ENCODE measurements at places on chromosomes 4 and X.
A peak's percentile ranks its signal among the peaks of the same experiment; 100 is the strongest.

DNA sequence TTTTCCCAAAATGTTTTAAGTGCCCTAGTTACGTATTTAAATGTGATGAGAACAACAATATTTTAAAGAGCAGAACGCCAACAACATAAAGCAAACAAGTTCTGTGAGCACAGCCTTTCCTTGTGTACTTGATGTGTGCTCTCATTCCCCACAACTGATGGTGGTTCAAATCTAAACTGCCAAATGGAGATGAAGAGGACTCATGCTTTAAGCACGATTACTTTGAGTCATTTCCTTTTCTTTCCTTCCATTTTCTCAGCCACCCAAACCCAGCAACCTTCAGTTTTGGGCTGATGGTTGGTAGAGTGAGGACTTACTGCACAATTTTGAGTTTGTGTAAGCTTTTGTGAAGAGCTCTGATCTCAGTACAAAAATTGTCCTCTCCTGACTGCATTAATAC lies 1.7 kb downstream of the NSD2 start:
- DNase-seq: peak; percentile 19

DNA sequence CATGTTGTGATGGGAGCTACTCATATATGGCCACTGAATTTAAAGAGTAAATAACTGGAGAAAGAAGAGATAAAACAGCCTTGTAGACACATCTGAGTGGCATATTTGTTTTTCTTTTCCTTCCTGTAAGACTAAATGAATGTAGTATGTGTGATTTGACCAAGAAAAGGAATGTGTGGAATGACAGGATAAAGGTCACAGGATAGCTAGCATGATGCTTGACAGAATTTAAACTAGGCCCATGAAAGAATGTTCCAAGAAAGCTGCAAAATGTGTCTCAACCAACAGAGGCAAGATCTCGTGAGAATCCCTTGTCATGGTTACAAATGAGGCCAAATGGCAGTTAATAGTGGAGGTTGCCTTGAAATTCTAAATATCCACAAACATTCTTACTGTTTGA lies 137.0 kb downstream of the KCNIP4 start:
- no peak for DNase-seq

GRCh38 chr4:152246659-152247058 lies 289.2 kb downstream of the FBXW7 start:
- no peak for DNase-seq

GRCh38 chr4:180418819-180419531 lies 1824.2 kb upstream of the TENM3 start:
- no peak for DNase-seq

DNA sequence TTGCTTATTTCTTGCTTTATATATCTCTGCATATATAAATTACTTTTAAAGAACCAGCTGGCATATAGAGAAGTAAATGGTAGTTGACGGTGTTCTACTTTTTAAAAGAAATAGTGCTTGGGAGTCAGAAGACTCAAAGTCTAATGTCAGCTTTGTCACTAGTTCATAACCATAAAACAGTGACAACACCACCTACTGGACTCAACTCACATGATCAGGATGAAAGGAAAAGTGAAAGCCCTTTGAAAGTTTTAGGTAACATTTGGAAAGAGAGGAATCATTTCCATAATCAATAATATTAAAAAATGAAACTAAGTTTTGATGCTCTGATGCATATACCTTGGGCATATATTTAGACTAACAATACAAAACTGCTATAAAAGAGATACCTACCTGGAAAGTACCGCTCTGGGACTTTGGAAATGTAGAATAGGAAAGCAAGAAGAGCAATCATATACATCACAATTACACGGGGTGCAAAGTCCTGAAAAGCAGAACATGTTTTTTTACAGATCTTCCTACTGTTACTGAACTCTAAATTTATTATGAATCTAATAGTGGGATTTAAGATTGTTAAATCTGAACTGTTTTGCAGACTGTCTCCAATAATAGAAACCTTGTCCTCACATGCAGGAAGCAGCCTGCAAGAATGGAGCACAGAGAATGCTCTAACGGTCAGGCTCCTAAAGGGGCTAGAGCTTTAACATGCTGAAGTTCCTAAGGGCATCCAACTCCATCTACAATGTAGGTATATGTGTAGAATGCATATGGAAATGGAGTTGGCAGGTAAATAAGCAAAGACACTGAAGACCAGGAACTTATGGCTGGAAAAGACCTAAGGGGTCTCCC lies 15.6 kb downstream of the PAQR3 start:
- DNase-seq: no peak

GRCh38 chr4:170134821-170135220 lies 45.1 kb upstream of the AADAT start:
- no peak for DNase-seq

- no peak for DNase-seq
Observed at GRCh38 chr4:41323179-41323578, 66.5 kb downstream of the UCHL1 start.

DNA sequence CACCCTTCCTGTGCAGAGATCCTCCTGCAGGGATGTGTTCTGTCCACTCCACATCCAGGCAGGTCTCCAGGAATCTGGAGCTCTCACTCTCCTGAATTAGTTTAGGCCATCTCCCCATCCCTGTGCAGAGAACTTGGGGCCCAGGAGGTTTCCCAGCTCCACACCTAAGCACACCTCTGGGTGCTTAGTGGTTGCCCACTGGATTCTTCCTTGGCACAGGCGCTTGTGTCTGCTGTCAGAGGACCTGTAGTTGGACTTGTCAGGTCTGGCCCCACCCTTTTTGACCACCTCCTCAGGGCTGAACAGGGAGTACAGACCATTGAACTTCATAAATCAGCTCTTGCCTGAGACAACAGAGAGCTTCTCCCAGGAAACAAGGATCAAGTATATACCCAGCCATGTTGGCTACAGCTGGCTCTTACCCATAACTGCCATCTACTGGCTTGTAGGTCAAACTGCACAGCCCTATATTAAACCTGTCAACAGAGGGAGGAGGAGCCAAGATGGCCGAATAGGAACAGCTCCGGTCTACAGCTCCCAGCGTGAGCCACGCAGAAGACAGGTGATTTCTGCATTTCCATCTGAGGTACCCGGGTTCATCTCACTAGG lies 275.5 kb downstream of the PPARGC1A start:
- no peak for DNase-seq

GRCh38 chr4:17497890-17498523 lies 13.9 kb downstream of the QDPR start:
- DNase-seq: no peak

DNA sequence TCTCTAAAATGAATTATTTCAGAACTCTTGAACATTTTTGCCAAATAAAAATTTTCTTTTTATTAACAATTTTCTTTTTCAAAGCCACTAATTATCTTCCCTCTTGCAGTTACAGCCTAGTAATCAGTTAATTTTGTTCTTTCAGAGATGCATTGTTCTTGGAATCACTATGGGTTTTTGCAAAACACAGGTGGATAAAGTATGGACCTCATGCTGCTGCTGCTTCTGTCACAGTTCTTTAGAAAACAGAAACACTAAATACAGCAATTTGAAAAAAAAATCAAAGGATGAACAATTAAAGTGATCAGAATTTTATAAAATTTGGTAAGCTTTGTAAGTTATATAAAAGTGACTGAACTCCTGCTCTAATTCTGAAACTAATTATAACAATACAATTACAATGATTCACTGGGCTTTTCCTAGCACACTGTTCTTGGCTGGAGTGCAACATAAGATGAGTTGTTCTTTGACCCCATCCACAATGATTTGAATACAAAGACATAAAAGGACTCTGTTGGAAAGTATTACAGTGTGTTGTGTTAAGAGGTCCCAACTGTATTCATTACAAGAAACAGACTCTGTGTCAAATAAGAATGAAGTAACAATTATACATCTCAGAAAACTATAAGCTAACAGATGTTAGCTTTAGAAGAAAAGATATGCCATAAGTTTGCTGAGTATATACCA lies 59.4 kb upstream of the GK2 start:
- DNase-seq: no peak

DNA sequence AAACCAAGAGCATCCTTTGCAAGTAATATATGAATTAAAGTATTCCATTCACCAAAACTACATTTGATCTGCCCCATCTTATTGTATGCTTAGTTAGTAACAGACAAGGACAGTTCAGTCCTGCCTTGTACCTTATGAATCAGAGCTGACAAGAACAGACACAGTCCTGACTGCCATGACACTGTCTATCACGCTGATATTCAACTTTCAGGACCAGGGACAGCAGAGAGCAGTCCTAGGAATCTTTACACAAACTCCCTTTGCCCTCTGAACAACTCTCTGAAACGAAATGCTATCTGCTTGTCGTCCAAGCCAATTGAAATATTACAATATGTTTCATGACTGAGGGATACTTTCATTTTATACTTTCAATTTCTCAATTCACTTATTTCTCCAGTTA lies 268.6 kb upstream of the VCX start:
- no peak for DNase-seq

DNA sequence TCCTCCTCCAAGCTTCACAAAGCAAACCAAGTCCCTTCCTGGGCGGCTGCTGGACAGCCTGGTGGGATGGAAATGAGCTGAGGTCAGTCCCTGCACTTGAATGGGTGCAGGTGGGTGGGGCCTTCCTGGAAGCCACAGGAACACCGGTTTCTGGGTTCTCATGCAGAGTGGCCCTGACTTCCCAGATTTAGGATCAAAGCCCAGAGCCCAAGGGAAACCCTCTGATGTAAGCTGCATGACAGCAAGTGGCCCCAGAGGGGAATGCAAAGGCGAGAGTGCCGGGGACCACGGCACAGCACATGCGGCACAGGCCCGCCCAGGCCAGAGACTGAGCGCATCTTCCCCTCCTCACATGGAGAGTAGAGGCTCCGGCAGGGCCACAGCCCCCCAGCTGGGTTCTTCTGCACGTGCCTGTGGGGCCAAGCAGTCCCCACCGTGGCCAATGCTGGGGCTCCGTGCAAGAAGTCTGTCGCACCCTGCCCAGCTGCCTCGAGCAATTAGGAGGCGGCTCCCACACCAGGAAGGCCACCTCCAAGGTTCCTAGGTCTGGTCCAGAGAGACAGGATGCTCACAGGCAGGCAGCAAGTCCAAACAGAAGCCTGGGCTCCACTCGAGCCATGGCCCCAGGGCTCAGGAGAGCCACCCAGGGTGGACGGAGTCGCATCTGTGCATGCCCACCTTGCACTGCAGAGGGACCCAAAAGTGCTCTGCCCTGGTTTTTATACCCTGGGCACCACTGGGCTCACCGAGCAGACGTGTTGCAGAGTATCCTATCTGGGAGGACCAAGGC lies 83.0 kb downstream of the HTRA3 start:
- DNase-seq: no peak

DNA sequence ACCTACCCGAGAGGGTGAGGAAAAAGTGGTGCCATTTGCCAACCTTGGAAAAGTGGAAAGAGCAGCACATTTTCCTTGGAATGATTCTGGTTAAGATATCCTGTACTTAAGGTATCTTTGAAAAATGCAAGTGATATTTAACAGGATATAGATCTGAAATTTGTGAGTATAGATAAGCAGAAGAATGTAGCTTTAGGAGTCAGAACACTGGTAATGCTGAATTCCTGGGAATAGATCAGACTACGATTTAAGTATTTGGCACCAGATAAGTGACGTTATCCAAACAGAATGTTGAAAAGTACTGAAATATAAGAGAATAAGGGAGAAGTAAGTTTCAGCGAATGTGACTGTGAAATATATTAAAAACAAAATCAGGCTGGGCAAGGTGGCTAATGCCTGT lies 210.1 kb downstream of the PCDH7 start:
- no peak for DNase-seq

DNA sequence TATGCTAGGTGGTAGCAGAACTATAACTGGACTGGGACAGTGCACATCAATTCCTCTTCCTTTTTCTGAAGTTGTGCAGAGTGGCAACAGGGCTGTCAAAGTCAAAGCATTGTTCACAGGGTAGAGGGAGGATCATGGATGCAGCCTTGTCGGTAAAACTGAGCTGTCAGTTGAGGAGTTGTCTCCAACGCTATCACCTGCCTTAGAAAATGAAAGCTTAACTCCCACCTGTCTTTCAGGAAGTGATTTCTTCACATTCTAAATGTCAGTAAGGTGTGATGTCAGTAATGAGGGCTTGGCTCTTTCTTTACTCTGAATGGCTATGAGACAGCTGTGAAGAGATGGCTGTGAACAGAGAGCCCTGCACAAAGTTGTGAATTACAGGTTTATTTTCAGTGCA lies 66.4 kb upstream of the BANK1 start:
- DNase-seq: no peak

- DNase-seq: no peak
Observed at GRCh38 chr4:137226900-137227299, 305.4 kb downstream of the PCDH18 start.

DNA sequence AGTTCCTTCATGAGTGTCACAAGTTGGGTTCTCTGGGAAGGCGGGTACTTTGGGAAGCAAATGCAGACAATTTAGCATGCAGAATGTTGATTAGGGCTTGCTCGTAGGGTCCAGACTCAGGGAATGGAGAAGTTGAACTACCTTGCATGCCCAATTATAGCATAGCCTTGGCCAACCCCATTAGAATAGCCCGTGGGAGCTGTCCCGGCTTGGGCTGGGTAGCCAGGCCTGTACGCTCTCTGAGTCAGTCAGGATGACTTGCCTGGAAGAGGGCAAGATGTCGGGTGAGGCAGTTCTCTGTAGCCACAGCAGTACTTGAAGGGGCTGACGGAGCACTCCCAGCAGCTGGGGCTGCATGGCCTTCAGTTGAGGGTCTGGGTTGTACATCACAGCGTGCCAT lies 19.5 kb downstream of the KIAA0232 start:
- DNase-seq: no peak

DNA sequence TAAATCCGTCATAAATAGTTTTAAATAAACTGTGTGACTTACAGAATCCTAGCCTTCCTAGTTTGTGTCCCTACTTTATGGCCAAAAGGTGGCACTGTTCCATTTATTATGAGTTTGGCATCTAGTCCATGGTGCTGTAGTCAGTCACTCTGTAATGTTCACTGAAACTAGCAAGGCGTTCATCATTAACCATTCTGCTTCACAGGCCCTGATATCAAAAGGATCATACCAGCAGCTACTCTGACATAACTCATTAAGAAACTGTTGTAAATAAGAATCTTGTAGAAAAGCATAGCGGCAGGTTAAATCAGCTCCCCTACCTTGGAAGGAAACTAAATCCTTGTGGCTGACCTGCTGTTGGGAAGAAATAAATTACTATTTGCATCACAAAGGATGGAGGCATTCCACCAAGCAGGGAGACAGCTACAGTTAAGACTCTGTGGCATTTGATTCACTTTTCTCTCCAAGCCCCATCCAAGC lies 919.6 kb upstream of the DIAPH2 start:
- no peak for DNase-seq

DNA sequence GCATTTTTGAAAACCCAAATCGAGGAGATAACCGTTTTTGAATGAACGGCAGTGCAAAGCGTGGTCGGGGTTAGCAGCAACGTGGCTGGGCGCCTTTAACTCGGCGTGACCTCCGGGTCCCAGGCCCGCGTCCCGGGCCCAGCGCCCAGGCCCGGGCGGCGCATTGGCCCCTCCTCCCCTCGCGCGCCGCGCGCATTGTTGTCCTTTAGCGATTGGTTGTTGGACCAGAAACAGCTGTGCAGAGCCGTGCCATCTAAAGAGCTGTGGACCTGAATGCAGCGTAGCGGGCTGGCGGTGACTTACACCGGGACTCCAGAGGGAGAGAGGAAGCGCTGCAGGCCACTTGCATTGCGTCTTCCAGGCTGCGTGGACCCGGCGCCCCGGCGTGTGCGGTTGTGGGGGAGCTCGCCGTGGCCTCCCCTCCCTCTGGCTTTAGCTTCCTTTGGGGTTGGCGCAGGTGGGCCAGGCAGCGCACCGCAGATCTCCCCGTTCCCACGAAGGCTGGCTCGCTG lies at the start of gene STOX2:
Gene STOX2, plus strand, starts transcription at position 227 of the 512 bp plus-strand sequence. CDS start 1,484 bp downstream, outside the sequence.
- DNase-seq: peak; percentile 18

- DNase-seq: no peak
Observed at GRCh38 chr4:75995727-75996126, 5.0 kb upstream of the SDAD1 start.

All from activated naive CD8-positive, alpha-beta T cell treated with anti-CD3 and anti-CD28 coated beads, Interleukin-2, amount 50 U/mL, for 24 hours (primary cell).